ENCODE measurements at places on chromosomes 16 and 17.

DNA sequence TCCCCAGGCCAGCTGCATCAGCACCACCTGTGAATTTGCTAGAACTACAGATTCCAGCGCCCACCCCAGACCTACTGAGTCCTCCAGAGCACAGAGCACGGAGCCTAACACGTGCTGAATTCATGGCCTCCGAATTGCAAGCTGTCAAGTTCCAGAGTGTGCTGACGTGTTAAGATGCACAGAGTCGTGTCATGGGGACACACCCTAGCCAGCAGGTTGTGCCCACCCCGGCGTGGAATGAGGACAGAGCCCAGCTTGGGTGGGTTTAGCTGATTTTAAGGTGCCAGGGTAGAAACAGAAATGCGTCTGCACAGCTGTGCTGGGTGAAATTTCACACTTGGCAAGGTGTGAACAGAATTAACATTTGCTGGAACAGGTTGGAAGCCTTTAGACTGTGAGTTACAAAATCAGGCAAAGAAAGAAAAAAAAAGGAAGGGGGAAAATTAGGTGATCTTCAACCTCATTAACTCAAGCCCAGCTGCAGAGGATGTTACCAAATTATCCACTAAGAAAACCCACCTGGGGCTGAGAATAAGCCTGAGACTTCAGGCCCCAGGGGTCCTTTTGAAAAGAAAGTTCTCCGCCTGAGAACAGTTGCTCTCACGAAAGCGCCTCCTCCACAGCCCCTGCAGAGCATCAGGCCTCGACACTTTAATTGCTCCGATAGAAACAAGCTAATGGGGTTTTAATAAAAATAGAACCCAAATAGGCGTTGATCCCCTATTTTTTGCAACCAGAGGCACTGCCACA lies 27.1 kb downstream of the GINS3 start:
- no peak for DNase-seq

GRCh38 chr17:2212400-2212981 lies 91.1 kb downstream of the SMG6 start:
- no peak for DNase-seq

DNA sequence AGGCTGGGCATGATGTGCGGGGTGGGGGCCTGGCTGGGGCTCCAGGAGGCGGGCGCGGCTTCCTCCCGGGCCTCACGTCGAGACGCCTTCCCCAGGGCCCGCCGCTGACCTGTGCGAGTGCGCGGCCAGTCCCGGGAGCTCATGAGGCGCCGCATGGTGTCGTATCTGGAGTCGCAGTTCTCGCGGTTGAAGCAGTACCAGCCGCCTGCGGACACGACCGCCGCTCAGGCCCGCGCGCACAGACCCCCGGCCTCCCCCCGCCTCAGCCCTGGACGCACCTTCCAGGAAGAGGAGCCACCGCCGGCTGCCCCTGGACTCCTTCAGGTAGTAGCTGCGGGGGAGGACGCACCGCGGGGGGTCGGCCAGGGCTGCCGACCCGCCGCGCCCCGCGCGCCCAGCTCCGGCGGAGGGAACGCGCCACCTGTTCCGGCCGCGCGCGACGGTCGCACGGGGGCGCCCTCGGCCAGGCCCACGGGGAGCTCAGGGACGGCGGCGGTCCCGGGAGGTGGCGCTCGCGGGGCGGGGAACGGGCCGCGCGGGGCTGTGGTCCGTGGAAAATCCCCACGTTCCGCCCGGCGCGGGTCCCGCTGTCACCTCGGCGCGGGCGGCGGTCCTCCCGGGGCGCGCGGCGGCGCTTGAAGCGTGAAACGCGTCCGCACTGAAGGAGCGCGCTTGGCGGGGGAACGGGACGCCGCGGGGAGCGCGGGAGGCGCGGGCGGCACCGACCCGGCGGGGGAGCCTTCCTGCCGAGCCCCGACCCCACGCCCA lies 1.4 kb downstream of the NOTUM start:
- DNase-seq = peak; percentile 95

DNA sequence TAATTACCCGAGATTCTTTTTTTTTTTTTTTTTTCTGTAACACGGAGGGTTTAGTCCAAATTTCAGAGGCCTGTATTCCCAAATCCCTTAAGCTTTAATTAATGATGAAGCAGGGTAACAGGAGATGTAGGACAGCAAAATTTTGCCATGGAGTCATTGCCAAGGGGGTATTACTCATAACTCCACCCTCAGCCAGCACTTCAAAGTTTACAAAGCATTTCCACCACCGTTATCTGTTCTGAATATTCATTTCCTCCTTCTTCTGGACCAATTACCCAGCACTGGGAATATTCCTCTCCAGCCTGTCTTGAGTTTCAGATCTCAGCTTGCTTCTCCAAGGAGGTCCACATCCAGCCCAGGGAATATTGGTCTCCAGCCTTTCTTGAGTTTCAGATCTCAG lies 747.5 kb upstream of the EEF2KMT start:
- DNase-seq = no peak

GRCh38 chr16:67709050-67709449 lies 10.1 kb downstream of the GFOD2 start:
- no peak for DNase-seq

GRCh38 chr17:44807817-44808155 lies 22.3 kb downstream of the GJC1 start:
- DNase-seq = no peak

DNA sequence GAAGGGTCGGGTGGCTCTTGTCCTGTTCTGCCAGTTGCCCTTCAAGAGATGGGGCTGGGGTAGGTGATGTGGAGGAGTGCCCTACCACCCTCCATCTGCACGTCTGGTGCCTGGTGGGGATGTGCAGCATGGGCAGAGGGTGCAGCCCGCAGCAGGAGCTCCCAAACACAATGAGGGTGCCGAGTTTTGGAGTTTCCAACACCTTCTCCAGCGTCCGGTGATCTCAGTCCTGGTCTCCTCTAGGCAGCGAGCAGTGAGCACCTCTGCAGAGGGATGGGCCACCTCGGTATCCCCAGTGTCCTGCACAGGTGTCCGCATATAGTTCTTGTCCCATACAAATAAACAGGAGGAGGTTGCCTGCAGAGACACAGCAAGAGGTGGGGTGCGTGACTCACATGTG lies 136.0 kb downstream of the ENGASE start:
- no peak for DNase-seq

DNA sequence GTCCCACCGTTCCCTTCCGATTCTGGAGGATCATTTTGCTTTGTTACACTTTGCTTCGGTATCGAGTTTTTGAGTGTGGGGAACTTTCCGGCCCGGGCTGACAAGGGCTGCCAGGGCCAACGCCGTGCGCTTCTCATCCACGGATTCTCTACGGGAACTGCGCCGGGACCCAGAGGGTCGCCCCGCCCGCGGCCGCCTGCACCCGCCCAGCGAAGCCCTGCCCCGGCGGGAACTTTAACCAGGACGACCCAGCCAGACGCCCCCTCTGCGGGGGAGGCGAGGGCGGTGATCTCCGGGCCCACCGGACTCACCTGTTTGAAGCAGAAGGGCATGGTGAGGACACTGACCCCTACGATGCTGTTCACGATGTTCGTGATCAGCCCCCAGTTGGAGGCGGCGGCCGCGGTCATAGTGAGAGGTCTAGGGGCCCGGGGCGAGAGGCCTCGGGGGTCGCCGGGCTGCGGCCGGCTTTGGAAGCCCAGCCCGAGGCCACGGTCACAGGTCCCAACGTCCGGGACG lies 536 bp downstream of the SLC38A10 start:
- peak; percentile 87 for DNase-seq

DNA sequence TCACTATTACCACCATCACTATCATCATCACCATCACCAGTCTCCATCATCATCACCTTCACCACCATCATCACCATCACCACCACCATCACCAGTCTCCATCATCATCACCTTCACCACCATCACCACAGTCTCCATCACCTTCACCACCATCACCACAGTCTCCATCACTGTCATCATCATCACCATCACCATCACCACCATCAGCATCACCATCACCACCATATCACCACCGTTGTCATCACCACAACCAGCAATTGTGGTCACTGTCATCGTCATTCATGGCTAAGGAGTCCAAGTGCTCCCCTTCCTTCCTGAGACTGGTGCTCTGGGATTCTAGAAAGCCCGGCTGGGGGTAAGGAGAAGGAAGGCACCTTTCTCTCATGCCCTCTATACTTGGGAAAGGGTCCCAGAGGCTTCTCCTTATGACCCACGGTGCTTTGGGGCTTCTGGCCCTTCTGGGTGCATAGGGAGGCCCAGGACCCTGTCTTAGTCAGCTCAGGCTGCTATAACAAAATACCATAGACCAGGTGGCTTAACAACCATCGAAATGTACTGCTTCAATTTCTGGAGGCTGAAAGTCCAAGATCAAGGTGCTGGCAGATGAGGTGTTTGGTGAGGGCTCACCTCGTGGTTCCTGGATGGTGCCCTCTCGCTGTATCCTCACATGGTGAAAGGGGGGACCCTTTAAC lies 93.4 kb upstream of the GSE1 start:
- DNase-seq = no peak

GRCh38 chr16:50719401-50720337 lies 22.2 kb upstream of the CYLD start:
- no peak for DNase-seq

- DNase-seq = no peak
Observed at GRCh38 chr16:19948186-19949104, 63.8 kb upstream of the GPRC5B start.

DNA sequence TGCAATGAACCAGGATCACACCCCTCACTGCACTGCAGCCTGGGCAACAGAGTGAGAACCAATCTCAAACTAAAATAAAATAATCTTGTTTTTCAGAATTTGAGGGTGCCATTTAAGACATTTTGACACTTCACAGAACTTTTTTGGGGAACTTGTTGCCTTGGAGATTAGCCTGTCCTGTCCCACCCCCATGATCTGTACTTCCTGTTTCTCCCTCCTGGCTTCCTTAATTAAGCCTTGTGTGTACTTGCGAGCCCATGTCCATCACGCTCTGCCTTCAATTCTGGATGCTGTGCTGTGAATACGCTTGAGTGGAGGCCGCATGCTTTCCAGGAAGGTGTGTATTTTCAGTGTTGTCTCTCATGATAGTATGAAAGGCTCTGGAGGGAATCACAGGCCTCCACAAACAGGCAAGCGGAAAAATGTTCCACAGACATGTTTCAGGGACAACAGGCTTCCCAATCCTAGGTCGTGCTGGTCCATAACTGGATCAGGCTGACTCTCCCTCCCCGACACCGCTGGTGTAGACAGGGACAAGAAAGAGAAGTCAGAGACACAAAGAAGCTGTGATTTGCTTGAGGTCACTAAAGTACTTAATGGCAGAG lies 56.9 kb downstream of the NOS2 start:
- no peak for DNase-seq

GRCh38 chr16:14042706-14043105 lies 28.4 kb upstream of the MRTFB start:
- DNase-seq = no peak

- no peak for DNase-seq
Observed at GRCh38 chr16:51312363-51313150, 161.5 kb upstream of the SALL1 start.

- no peak for DNase-seq
Observed at GRCh38 chr16:89164436-89164835, 7.1 kb upstream of the CDH15 start.
